ENCODE measurements at places on chromosomes 1 and 21.

GRCh38 chr1:55374216-55374615 lies 159.1 kb upstream of the USP24 start:
- H3K4me3 ChIP-seq = no peak overlapping the region
- H3K4me1 ChIP-seq = peaks cover 8% of the 10 kb centered on the region
- peaks cover 14% of the 10 kb centered on the region for H3K27me3 ChIP-seq
- H3K36me3 ChIP-seq = no peaks in the 10 kb centered on the region

DNA sequence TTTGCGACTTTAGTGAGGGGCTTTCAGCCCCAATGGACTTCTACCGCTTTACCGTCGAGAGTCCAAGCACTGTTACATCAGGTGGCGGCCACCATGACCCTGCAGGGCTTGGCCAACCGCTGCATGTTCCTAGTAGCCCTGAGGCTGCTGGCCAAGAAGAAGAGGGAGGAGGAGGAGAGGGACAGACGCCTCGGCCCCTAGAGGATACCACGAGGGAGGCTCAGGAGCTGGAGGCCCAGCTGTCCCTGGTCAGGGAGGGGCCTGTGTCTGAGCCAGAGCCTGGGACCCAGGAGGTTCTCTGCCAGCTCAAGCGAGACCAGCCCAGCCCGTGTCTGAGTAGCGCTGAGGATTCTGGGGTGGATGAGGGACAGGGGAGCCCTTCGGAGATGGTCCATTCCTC lies 8.6 kb upstream of the SLC25A34 start:
- no peak overlapping the region for H3K4me3 ChIP-seq
- no peaks in the 10 kb centered on the region for H3K27me3 ChIP-seq
- no peak overlapping the region for H3K27ac ChIP-seq
- peaks cover 4% of the 10 kb centered on the region for H3K36me3 ChIP-seq
- no peak for DNase-seq

GRCh38 chr1:215517441-215517891 lies 49.6 kb upstream of the KCTD3 start:
- no peaks in the 10 kb centered on the region for H3K36me3 ChIP-seq
- H3K4me1 ChIP-seq = no peaks in the 10 kb centered on the region
- no peak for DNase-seq
- no peak overlapping the region for H3K27ac ChIP-seq
- no peaks in the 10 kb centered on the region for H3K27me3 ChIP-seq
- no peak overlapping the region for H3K4me3 ChIP-seq

DNA sequence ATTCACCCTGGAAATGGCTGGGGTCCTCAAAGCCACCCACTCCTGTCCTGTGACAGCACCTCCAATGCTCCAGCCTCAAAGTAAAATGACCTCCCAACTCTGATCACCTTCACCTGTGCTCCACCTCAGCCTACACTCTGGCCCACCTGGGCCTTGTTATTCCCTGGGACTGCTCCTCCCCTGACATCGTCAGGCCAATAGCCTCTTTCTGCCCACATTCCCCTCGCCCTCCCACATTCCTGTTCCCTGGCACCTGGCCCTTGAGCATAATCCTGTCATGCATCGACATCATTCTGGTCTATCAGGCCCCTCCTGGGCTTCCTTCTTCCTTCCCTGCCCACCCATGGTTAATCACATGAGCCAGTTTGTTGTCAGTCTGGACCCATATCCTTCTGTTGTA lies 13.2 kb upstream of the BCAR3 start:
- no peak overlapping the region for H3K4me3 ChIP-seq
- no peaks in the 10 kb centered on the region for H3K36me3 ChIP-seq
- H3K27ac ChIP-seq = no peak overlapping the region
- DNase-seq = no peak

- peaks cover 8% of the 10 kb centered on the region for H3K36me3 ChIP-seq
- no peak overlapping the region for H3K4me3 ChIP-seq
- DNase-seq = no peak
- H3K27me3 ChIP-seq = no peaks in the 10 kb centered on the region
- H3K4me1 ChIP-seq = peaks cover 4% of the 10 kb centered on the region
Measured at GRCh38 chr1:6373961-6374720, 19.4 kb downstream of the ACOT7 start.

DNA sequence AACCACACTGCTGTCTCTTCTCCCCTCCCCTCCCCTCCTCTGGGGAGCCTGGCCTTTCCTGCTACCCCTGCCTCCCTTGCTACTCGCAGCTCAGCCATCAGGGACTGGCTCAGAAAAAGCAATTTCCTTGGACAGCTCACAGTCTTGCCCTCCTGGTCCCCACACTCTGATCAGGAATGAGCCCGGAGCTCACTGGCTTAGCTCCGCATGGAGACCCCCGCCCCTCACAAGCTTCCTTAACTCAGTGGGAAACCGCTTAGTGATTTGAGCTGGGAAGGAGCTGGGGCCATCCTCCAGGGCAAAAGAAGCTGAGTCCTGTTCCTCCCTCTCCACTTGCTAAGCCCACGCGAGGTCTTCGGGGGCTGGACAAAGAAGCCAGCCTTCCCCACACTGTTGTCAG lies 70.3 kb upstream of the ACTL8 start:
- H3K27me3 ChIP-seq = peaks cover 4% of the 10 kb centered on the region
- no peaks in the 10 kb centered on the region for H3K4me1 ChIP-seq
- no peak for DNase-seq
- no peak overlapping the region for H3K4me3 ChIP-seq

DNA sequence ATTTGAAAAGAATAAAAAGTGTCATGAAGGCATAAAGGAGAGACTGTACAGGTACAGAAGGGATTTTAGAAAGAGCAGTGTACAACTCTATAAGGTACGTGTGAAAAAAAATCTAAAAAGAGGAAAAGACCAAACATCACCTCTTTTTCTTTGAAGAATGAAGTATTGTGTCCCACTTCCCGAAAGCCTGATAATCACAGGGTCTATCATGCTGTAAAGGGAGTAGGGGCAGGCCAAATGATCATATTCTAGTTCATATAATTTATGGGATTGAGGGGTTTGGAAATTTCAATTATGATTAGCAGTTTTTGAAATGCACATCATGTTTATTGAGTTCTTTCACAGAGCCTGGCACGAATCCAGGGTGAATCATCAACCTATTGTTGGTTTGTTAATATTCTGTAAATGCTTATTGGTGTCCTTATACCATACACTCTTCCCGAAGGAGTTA lies 910 bp upstream of the RERE start:
- peak overlapping the region; percentile 91 for H3K4me3 ChIP-seq
- no peak for DNase-seq
- peak overlapping the region; percentile 85 for H3K27ac ChIP-seq
- peaks cover 21% of the 10 kb centered on the region for H3K27me3 ChIP-seq
- peaks cover 27% of the 10 kb centered on the region for H3K4me1 ChIP-seq

DNA sequence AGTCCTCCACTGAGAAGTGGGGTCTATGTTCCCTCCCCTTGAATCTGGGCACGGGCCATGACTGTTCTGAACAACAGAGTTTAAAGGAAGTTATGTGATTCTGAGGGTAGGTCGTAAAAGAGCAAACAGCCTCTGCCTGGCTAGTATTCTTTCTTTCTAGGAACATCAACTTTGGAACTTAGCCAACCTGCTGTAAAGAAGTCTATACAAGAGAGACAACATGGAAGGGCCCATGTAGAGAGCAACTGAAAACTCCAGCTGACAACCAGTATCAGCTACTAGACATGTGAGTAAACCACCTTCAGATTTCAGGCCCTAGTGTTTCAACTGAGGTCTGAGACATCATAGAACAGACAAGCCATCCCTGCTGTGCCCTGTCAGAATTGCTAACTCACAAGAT lies 7.5 kb downstream of the SELENOF start:
- no peak overlapping the region for H3K27ac ChIP-seq
- no peaks in the 10 kb centered on the region for H3K27me3 ChIP-seq
- H3K36me3 ChIP-seq = peaks cover 44% of the 10 kb centered on the region
- H3K4me1 ChIP-seq = peaks cover 19% of the 10 kb centered on the region
- no peak overlapping the region for H3K4me3 ChIP-seq
- no peak for DNase-seq

GRCh38 chr1:183283286-183283685 lies 97.2 kb downstream of the LAMC2 start:
- no peak overlapping the region for H3K4me3 ChIP-seq
- H3K36me3 ChIP-seq = no peaks in the 10 kb centered on the region
- peaks cover 3% of the 10 kb centered on the region for H3K4me1 ChIP-seq

GRCh38 chr1:234499943-234500245 lies 20.9 kb upstream of the TARBP1 start:
- no peak for DNase-seq
- H3K4me1 ChIP-seq = peaks cover 34% of the 10 kb centered on the region
- H3K27me3 ChIP-seq = peaks cover 3% of the 10 kb centered on the region
- peak overlapping the region; percentile 28 for H3K27ac ChIP-seq
- H3K36me3 ChIP-seq = peaks cover 3% of the 10 kb centered on the region

GRCh38 chr21:28590676-28591075 lies 402.0 kb downstream of the LTN1 start:
- no peak overlapping the region for H3K4me3 ChIP-seq
- no peak overlapping the region for H3K27ac ChIP-seq
- H3K27me3 ChIP-seq = no peaks in the 10 kb centered on the region
- no peaks in the 10 kb centered on the region for H3K4me1 ChIP-seq

DNA sequence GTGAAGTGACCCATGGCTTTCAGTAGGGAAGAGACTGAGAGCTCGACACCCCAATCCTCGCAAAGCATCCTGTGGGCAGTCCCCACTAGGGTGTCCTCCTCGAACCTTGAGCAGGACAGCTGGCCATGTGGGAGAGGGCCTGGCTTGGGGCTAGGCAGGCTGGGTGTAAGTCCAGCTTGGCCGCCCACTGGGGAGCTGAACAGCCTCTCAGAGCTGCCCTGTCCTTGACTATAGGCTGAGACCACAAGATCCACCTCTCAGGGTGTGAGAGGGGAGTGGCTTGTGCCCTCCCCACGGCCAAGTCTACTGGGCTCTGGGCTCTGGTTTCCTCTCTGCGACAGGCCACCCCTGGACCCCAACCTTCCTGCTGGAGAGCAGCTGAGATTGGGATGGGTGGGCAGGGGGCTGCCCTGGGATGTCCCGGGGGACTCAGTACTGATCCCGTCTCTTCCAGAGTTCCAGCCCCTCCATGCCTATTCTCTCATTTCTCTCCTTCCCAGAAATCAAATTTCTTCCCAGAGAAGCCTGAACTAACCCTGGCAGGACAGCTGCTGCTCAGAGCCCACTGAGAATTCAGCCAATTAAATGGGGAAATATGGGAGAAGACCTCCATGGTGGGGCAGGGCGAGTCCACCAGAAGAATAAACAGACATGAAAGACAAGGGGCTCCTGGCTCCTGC lies 282.9 kb downstream of the PTPRU start:
- DNase-seq = no peak
- no peak overlapping the region for H3K4me3 ChIP-seq
- H3K36me3 ChIP-seq = no peaks in the 10 kb centered on the region
- peaks cover 3% of the 10 kb centered on the region for H3K27me3 ChIP-seq
- no peaks in the 10 kb centered on the region for H3K4me1 ChIP-seq
- no peak overlapping the region for H3K27ac ChIP-seq

GRCh38 chr1:205236951-205237475 lies 9.3 kb downstream of the TMCC2 start:
- no peak overlapping the region for H3K27ac ChIP-seq
- H3K36me3 ChIP-seq = no peaks in the 10 kb centered on the region
- no peak for DNase-seq
- no peak overlapping the region for H3K4me3 ChIP-seq
- H3K4me1 ChIP-seq = peaks cover 11% of the 10 kb centered on the region

DNA sequence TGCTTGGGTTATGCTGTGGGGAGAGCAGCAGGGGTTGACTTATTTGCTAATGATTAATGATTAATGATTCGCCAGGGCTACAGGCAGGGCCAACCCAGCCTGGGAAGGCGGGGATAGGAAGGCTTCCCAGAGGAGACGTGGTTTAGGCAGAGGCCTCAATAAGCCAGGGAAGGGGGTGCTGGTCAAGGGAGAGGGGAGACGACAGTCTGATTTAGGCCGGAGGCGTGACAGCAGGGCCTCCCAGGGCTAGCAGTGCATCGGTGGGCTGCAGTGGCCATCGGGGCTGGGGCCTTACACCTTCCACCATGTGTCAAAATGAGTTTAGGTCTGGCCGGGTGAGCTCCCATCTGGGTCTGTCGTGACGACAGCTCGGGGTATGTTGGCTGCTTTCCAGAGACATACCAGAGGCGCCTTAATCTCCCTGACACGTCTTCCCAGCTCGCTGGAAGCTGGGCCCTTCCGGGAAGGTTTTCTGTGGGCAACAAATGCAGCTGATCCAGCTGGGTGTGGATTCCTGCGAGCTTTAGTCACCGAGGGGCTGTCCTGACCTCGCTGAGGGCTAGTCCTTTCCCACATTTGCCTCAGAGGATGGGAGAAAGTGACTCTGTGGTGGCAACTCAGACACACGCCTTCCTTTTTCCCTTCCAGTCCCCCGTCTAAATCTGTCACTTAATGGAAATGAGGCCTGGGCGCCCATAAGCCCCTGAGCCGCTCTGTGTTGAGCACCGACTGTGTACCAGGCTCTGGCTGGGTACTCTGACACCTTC lies 3.7 kb upstream of the SLC1A7 start:
- no peaks in the 10 kb centered on the region for H3K4me1 ChIP-seq
- peaks cover 5% of the 10 kb centered on the region for H3K27me3 ChIP-seq
- no peaks in the 10 kb centered on the region for H3K36me3 ChIP-seq
- no peak for DNase-seq
- no peak overlapping the region for H3K4me3 ChIP-seq

DNA sequence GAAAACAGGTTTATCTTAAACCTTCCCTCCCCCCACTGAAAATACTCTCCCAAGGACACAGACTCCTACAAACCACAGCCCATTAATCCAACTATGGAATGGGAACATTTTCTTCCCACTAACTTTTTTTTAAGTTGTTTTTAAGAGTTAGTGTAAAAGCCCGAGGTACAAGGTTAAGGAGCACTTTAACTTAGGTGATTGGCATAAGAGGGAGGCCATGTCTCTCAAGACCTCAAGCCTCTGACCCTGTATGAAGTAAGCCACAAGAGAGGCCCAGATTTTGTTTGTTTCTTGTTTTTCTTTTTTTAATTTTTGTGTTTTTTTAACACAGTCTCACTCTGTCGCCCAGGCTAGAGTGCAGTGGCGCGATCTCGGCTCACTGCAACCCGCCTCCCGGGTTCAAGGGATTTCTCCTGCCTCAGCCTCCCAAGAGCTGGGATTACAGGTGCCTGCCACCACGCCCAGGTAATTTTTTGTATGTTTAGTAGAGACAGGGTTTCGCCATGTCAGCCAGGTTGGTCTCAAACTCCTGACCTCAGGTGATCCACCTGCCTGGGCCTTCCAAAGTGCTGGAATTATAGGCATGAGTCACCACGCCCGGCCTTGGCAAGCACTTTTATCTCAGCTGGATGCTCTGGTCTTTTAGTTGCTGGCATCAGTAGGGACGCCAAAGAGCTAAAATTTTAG lies 14.4 kb downstream of the ARMH1 start:
- no peak overlapping the region for H3K4me3 ChIP-seq
- DNase-seq = no peak
- H3K27me3 ChIP-seq = peaks cover 3% of the 10 kb centered on the region

GRCh38 chr21:30629200-30629599 lies 5.8 kb upstream of the KRTAP20-2 start:
- no peaks in the 10 kb centered on the region for H3K4me1 ChIP-seq
- no peaks in the 10 kb centered on the region for H3K27me3 ChIP-seq
- no peak overlapping the region for H3K4me3 ChIP-seq
- no peak overlapping the region for H3K27ac ChIP-seq
- DNase-seq = no peak
- H3K36me3 ChIP-seq = no peaks in the 10 kb centered on the region

- peaks cover 1% of the 10 kb centered on the region for H3K4me1 ChIP-seq
- H3K4me3 ChIP-seq = no peak overlapping the region
- DNase-seq = peak; percentile 32
Measured at GRCh38 chr1:6101826-6102531, 56.3 kb downstream of the KCNAB2 start.

All from activated naive CD8-positive, alpha-beta T cell treated with anti-CD3 and anti-CD28 coated beads, Interleukin-2, amount 10 ng/mL, durations not matched to agents 7 days and 5 days (primary cell).